ENCODE measurements at places on chromosomes 11 and 22.

DNA sequence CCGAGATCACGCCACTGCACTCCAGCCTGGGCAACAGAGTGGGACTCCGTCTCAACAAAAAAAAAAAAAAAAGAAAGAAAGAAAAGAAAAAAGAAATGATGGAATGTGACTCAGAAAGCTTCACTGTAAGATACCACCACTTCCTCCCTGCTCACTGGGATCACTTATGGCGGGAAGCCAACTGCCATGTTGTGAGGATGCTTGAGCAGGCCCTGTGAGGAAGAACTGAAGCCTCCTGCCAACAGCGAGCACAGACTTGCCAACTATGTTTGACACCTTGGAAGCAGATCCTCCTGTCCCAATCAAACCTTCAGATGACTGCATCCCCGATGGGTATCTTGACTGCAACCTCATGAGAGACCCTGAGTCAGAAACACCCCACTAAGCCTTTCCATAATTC lies 8.3 kb downstream of the SEC14L6 start:
- no peak for DNase-seq

GRCh38 chr11:69670158-69670845 lies 4.9 kb downstream of the LTO1 start:
- no peak for DNase-seq

DNA sequence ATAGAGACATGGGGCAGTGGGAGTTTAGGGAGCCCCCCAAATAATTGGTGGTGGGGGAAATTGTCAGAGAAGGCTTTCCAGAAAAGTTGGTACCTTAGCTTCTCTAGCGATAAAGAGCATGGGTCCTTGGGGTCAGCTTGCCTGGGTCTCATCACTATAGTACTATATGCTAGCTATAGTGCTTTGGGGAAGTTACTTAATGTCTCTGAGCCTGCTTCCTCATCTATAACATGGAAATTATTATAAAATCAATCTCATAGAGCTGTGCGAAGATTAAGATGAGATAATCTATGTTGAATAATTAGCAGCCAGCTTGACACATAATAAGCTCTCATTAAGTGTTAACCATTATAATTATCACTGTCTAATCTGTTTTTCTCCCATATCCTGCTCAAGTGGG lies 41.2 kb downstream of the STIM1 start:
- DNase-seq, result no peak

DNA sequence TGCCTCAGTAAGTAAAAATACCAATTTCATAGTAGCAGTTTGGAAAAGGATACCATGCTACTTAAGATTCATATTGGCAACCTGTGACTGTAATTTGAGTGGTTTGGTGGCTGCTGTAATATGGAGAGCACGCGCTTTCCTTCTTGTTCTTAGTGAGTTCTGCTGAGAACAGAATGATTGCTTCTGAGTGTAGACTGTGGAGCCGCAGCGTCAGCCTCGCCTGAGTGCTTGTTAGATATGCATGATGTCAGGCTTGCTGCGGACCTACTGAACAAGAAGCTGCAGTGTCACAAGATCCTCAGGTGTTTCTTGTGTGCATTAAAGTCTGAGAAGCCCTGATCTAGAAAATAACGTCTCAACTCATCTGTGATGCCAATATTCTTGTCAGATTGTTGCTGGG lies 143.2 kb downstream of the ARHGAP42 start:
- no peak for DNase-seq

- DNase-seq, result no peak
Observed at GRCh38 chr11:60431251-60431650, 1.9 kb downstream of the MS4A5 start.

DNA sequence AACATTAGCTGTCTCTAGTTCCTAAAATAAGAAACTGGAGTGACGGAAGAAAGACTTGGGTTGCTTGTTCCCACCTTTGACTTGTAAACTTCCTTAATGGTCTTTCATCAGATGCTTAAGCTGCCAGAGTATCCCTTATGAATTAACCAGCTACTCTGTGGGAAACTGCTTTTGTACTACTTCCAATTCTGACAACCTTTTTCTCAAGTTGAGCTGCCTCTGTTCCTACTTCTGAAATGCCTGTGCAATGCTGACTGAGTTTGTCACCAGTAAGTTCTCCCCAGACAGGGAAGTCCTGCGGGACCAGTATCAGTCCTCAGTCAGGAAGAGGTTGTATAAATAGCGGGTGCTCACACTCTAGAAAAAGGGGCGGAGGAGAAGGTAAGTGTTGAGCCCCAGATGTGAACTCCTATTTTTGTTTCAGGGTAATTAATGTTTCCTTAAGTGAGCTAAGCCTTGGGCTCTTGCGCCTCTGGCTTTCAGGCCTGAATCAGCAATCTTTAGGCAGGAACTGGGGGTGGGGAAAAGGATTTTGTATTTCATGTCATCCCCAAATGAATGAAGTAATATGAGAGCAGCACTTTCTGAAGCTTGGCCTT lies 67.2 kb downstream of the CECR2 start:
- DNase-seq, result no peak

DNA sequence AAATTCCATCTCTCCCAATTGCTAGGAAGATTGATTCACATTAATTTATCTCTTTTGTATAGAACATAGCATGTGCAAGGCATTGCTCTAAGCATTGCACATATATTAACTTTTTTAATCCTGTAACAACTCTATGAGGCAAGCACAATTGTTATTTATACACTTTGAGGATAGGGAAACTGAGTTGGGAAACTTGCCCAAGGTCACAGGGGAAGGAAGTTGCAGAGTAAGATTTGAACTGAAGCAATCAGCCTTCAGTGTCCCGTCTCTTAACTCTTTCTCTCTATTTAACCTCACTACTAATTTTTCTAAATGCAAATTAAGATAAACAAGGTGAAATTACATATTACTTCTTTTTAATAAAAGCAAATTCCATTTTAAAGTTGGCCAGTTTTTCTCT lies 22.2 kb downstream of the OR56B4 start:
- DNase-seq, result no peak

- DNase-seq, result no peak
Observed at GRCh38 chr11:15944460-15944859, 411.9 kb downstream of the SOX6 start.

DNA sequence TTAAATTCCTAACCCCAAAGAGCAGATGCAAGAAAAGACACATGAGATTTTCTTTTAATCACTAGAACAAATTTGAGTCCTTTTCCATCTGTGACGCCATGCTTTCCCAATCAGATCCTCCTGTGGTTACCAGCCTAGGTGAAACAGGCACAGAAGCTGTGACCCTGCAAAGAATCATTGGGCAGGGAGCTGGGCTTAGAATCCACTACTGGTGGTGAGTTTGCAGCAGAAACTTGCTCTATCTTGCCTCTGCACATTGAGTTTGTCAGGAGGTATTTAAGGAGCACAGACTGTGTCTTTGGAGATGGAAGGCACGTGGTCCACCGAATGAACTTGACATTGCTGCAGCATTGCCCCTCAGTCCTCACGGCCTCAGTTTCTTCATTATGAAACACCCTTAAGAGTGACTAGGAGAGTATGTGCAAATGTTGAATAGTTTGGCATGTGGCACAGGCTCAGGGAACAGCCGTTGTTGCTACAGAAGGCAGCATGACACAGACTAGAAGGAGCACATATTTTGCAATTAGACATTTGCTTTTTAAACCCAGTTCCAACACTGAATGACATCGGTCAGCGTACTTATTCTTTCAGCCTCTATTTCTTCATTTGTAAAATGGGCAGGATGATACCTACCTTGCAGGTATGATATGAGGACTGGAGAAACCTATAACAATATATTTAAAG lies 127.6 kb downstream of the DBX1 start:
- no peak for DNase-seq

GRCh38 chr11:94011478-94011877 lies 9.7 kb upstream of the HEPHL1 start:
- DNase-seq, result no peak

GRCh38 chr11:74138021-74138420 lies 32.8 kb downstream of the C2CD3 start:
- DNase-seq, result no peak

DNA sequence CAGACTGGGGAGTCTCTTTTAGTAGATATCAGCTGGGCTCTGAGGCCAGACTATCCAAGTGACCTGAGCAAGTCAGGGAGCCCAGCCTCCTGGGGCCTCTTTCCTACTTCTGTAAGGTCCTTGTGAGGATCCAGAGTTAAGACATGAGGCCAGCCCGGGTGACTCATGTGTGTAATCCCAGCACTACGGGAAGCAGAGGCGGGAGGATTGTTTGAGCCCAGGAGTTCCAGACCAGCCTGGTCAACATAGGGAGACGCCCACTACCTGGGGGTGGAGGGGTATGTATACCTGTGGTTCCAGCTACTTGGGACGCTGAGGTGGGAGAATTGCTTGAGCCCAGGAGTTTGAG lies 36.9 kb upstream of the POLA2 start:
- no peak for DNase-seq

DNA sequence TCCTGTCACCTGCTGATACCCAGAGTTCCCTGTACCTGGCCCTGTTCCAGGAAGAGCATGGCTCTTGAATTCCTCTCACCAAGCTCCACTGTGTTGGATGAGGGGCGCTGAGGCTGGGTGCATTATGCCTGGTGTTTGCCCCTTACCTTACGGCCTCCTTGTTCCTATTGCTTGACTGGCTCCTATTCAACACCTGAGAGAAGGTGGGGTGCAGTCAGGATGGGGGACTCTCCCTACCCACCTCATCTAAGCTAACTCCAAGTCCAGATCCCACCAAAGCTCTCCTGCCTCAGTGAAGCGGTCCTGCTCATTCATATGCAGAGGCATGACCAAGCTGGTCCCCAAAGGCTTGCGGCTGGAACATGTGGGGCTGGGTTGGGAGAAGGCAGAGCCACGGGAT lies 35.8 kb upstream of the RIC3 start:
- no peak for DNase-seq

DNA sequence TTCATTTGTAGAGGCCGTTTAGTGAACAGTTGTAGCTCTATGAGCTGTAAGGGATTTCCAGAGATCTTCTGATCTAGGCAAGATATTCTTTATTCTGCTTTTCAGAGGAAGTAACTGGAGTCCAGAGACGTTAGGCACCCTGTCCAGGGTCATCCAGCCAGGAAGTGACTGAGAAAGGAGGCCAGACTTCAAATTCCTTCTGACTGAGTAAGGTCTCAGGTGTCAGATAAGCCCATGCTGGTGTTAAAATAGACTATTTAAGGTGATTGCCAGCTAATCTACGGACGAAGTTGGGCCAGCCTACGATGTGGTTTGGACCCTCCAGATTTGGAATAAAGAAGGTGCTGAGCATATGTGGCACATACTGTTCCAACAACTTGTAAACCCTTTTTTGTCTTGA lies 54.6 kb downstream of the GRIK4 start:
- no peak for DNase-seq

- DNase-seq, result no peak
Observed at GRCh38 chr11:70307176-70307575, 36.7 kb downstream of the PPFIA1 start.

DNA sequence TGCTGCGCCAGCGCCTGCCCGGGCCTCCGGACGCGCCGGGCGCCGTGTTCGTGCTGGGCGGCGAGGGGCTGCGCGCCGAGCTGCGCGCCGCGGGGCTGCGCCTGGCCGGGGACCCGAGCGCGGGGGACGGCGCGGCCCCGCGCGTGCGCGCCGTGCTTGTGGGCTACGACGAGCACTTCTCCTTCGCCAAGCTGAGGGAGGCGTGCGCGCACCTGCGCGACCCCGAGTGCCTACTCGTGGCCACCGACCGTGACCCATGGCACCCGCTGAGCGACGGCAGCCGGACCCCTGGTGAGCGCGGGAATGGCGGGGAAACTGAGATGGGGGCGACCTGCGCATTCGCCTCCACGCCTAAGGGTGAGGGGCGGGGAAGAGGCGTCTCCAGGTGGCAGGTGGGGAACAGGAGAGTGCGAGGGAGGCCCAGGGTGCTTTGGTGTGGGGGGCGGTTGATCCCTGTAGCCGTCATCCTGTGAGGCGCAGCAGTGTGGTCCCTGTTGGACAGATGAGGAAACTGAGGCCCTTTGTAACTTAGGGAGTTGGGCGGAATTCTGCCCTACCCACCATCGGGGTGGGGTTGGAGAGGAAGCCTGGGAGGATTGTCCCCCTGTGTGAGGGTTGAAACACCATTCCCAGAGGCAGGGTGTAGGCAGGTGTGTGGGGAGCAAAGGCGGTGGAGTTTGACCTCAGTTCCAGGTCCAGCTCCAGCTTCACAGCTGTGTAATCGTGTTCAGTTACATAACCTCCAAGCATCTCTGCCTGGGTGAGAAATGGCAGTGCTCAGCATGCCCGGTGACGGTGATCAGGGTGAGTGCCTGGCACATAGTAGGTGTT lies 758 bp downstream of the PDXP start:
- no peak for DNase-seq

DNA sequence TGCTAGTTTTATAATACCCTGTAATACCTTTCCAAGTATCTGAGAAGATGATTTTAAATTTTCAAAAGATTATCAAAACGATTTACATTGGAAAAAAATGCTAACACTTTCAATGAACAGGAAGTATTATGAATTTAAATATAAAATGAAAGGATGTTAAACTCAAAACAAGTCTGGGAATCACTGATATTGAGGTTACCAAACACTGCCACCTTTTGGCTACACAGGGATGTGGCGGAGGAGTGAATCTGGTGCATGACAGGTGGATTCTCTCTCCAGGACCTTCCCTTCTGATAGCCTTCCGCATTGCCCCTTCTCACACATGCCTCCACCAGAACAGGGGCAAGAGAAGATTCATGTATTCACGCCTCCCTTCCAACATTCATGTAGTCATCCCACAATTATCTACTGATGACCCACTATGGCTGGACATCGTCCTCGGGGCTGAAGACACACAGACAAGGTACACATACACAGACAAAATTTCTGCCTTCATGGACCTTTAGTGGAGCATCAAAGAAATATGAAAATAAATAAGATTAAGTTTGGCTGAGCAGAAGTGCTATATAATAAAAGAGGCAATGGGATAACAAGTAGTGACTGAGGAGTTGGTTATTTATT lies 34.7 kb downstream of the ATG16L2 start:
- DNase-seq, result no peak

- no peak for DNase-seq
Observed at GRCh38 chr22:39612811-39613548, 42.4 kb downstream of the CACNA1I start.

DNA sequence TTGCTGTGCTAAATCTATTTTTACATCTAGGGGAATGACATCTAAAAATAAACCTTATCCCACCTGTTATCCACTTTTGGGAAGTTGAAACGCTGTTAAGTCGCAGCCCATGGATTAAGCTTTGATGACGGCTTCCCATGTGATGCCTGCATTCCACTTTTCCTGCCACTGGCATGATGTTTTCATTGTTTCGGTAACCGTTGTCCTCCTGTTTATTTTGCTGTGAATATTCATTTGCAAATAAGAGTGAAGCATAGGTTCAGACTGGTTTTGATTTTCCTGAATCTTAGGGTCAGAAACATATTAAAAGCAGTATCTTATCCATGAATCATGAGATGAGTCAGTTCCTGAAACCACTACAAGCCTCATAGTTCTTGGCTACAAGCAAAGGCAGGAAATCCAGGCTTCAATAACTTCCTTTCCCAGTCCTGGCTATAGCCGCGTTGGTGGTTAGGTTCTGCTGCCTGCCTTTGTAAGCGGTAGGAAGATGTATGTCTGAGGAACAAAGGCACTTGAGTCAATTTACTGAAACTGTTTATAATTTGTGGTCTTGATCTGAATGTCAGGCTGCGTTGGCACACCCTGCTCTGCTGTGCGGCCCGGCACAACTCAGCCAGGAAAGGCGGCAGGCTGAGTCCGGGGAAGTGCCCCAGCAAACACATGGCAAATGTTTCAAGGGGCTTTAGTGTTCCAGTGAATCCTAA lies 19.4 kb downstream of the TEAD1 start:
- DNase-seq, result no peak

Measured in cerebellar nuclear complex (tissue), 1 donor.